ENCODE measurements at places on chromosomes 6 and 20.

DNA sequence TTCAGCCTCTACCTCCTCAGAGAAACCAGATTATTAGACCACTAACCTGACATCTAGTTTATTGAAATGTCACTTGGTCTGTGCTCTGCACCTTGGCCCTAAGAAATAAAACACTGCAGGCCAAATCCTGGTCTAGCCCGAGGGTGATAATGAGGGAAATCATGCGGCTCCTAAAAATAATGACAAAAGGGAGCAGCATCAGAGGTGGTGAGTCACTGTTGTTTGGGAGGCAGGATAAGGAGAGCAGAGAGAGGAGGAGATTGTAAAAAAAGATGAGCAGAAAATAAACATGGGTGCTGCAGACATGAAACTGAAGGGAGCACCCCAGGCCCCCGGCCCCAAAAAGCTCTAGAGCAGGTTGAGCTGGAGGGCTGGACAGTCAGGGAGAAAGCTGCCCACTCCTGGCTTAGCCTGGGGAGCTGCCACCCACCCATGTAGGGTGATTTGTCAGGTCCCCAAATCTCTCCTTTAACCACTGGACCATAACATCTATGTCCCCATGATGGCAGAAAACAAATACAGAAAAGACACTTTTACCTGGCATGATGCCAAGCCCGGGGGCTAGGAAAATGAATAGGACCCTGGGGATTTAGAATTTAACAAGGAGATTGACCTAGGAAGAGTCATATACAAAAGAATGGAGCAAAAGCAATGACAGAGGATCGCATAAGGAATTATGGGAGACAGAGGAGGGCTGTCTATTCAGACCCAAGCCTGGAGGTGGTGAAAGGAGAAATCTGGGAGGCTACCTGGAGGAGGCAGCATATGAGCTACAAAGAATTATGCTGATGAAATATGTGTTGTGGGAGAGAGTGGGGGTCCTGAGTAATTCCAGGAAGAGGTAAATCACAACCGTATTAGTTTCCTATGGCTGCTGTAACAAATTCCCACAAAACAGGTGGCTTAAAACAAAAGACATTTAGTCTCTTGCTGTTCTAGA lies 103.7 kb downstream of the SNAP25 start:
- no peak for DNase-seq

GRCh38 chr6:133892813-133893691 lies 4.1 kb downstream of the TCF21 start:
- DNase-seq = no peak

DNA sequence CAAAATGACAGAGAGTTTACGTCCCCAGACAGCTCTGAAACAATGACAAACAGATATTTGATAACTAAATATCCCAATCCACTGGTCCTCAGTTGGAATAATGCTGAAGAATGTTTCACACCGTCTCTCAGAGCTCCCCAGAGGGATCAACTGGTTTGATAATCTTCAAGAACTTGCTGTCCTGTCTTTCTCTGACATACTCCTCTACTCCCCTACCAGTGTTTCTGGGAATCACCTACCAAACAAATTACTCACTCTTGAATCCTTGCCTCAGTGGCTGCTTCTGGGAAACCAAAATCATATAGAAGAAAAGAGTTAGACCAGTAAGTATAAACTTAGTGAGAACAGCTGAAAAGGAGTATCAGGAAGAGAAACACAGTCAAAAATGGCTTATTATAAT lies 469.7 kb upstream of the JAG1 start:
- no peak for DNase-seq

GRCh38 chr6:137571854-137572253 lies 77.7 kb upstream of the OLIG3 start:
- no peak for DNase-seq

DNA sequence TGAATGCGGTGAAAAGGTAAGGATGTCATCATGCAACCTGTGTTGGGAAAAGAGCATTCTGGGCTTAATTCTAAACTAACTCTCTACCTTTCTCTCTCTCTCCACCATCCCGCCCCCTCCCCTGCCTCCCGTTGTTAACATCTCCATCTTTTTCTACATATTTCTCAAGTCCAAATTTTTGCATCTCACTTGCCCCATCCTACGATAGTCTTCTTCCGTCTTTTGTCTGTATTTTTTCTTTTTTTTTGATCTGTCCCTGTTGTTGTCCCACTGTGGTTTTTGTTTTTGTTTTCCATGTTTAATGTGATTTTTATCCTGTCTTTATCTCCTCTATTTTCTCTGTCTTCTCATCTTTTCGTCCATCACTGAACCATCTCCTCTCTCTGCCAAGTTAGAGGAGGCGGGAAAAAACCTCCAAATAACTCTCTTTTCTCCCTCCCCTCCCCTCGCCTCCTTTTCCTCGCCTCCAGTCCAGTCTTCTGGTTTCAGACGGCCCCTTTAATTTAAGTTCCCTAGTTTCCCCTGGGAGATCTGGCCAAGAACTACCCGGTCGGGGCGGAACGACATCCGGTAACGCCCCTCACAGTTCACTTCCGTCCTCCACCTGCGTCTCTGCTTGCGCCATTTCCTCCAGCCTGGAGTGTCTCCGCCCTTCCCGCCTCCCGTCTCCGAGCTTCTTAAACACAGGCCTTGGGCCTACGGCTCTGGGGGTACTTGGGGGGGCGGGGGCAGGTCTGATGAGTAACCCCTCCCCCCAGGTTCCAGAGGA lies at the start of gene NFKBIL1:
Gene NFKBIL1 (plus strand): TSS at position 651 of the 769 bp plus-strand sequence. CDS start 87 bp downstream, at position 738.
- peak; percentile 87 for DNase-seq

Data from NT2/D1 (cell line).